Epithelial cell of esophagus (primary cell): ENCODE measurements at places on chromosomes 12 and 14.

DNA sequence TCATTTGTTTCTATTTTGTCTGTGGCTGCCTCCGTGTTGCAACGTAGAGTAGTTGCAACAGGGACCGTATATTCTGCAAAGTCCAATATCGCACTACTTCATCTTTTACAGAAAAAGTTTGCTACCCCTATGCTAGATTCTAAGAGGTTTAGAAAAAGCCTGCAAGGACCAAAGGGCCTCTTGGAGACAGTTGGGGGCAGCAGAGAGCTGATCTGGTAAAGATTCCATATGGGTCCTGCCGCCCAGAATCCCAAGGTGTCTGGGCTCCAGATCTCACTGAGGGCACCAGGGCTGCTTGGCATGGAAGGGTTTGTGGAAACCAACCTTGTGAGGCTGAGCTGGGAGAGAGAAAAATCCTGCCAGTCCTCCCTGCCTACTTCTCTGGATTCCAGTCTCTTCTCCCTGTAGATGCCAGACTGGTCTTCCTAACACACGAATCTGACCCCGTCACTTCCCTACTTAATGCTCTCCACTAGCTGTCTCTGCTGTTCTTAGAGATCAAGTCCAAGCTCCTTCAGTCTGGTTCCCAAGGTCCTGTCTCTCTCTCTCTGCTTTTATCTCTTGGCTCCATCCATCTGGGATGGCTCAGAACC lies 74.6 kb downstream of the GLRX5 start:
- peak; percentile 3 for DNase-seq

DNA sequence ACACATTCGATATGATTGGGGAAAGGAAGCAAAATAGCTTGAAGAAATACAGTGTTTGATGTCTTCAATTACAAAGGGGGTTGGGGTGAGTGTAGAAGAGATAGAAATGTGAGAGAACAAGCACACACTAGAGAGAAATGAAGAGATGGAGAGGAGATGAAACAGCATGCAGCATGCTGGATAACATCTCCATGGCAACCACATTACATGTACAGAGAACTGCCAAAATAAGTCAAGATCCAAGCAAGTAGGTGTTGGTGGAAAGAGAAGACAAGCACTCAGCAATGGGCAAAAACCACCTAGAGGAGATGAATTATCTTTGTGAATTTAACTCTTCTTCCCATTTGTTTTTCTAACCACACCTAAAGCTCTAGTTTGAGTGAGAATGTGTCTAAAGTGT lies 289.8 kb downstream of the GRIN2B start:
- no peak for DNase-seq

GRCh38 chr14:35229084-35229791 lies 62.9 kb upstream of the PSMA6 start:
- peak; percentile 29 for DNase-seq

DNA sequence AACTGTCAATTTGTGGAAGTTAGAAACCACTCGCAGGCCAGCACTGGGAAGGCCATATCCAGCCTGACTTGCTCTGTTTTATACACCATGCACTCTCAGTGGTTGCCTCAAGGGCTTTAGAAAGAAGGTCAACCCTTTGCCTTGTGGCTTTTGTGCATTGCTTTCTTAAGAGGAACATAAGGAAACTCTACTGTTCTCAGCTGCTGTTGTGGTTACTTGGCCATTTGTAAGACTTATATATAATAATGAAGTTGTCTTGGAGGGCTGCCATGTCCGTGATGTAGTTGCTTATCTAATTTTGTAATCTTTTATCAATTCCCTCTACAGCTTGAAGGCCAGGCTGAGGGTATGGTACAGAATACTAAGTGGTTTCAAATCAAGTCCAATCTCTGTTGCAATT lies 637.8 kb downstream of the DIO2 start:
- DNase-seq, result no peak

DNA sequence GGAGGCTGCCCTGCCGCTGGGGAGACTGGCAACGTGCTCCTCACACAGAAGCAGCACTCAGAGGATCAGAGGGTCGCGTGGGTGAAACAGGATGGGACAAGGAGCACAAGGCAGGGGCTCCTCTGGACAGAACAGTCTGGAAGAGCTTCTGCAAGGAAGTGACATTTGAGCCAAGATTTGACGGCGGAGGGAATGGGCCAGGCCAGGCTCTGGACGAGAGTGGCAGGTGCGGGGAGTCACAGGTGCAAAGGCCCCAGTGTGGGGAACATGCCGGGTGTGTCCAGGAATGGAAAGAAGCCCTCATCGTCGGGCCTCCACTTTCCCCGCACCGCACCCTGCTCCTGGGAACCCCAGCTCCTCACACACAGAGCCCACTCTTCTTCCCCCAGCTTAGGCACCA lies 84.0 kb downstream of the RFLNA start:
- DNase-seq, result no peak

DNA sequence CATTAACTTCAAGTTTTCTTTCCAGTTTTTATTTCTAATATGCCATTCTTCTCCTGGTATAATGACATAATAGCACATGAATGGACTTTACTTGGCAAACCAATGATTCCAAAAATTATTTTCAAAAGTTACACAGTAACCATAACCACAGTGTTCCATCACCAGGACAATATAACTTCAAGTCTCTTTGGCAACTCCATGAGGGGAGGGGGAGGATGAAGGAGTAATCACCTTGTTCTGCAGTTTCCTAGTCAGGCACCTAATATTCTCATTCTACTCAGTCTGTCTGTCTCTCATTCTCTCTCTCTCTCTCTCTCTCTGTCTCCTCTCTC lies 66.6 kb downstream of the BTG1 start:
- DNase-seq, result no peak

DNA sequence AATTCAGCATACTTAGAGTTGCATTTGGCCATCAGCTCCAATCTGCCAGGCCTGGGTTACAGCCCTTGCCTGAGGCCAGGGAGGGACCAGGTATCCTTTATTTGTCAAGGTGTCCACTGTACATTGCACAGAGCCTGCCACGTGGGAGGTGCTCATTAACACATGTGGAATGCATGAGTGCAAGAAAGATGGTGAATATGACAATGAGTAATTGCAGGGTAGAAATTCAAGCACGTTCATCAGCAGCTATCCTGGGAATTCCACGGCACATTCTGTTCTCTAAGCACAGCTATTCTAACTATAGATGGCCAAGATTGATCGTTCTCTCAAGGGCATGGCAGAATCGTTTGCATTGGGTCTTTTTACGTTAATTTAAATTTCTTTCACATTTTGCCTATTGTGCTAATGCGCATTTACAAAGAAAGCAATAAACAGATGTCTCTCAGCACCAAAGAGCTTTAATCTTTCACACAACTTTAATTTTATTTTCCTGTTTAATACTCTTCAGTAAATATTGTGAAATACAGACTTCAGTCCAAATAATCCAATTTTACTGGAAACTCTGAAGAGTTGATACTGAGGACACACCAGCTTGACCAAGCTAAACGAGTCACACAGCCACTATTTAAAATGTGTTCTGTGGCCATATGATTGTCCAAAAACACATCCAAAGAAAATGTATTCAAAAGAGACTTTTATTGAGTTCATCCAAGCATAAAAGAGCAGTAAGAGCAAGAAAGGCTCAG lies 1025.7 kb upstream of the TMEM132C start:
- DNase-seq, result peak; percentile 96

- DNase-seq, result no peak
These were observed 7.8 kb downstream of the CRACR2A start for GRCh38 chr12:3745152-3745551.

- no peak for DNase-seq
These were observed 197.2 kb upstream of the NUDT4 start for GRCh38 chr12:93180566-93180965.

DNA sequence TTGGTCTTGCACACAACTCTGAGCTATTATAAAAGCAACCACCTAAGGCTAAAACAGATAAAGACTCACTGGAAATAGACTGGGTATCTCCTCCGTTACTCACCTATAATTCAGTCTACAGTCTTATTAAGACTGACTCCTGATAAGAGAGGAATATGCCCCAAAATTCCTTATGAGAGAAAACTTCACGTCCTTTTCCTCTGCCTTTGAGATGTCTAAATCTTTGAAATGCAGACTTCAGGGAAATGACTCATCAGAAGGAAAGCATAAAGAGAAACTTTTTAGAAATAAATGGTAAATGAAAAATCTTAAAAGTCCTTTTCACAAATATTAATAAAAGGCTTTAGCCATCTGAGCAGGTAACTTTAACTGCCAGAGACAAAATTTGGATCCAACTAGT lies 187.5 kb upstream of the RTL1 start:
- DNase-seq, result no peak

- DNase-seq, result no peak
These were observed 32.3 kb downstream of the CDKN1B start for GRCh38 chr12:12749433-12749832.

DNA sequence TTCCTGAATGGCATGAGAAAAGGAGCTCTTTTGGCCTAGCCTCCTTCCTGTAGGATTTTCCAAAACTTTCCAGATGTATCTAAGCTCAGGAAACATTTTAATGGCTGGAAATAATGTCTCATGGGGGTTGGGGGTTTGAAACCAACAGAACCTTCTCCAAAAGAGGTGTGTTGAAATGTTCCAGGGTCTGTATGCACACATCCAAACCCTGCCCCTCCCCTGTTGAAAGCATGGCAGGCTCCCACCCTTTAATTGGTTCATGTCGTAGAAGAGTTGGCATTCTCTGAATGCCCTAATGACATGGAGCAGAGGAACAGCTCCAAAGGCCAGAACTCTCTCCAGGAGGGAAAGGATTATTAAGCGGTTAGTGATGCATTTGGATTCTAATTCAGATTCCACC lies 353.2 kb downstream of the ZFP36L1 start:
- DNase-seq, result no peak

- peak; percentile 98 for DNase-seq
These were observed 246.0 kb downstream of the ZFP36L1 start for GRCh38 chr14:68546839-68547238.

- no peak for DNase-seq
These were observed 63.2 kb downstream of the NOS1 start for GRCh38 chr12:117298191-117298590.

DNA sequence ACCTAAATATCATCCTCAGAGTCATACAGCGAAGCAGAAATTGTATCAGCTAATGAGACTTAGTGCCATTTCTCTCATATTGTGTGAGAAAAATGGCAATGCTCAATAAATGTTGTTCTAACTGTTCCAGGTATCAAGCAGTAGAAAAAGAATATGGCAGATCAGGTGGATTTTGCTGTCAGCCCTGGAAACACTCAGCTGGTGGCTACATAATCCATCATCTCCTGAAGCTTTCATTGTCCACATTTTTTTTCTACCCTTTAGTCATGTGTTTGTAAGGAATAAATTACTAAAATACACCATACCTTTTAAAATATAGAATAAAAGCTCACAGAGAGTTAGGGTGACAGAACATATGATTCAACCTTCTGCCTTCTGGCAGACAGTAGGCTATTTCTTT lies 840.3 kb downstream of the DIO2 start:
- DNase-seq, result no peak

GRCh38 chr14:24461336-24461735 lies 18.8 kb upstream of the SDR39U1 start:
- DNase-seq, result peak; percentile 73
